ENCODE measurements at places on chromosomes 4 and X.

- DNase-seq: no peak
These were observed 777.8 kb upstream of the FRG1 start for GRCh38 chr4:189162888-189163287.

GRCh38 chrX:24380262-24381187, 20.1 kb downstream of the SUPT20HL1 start:
- no peak for DNase-seq

DNA sequence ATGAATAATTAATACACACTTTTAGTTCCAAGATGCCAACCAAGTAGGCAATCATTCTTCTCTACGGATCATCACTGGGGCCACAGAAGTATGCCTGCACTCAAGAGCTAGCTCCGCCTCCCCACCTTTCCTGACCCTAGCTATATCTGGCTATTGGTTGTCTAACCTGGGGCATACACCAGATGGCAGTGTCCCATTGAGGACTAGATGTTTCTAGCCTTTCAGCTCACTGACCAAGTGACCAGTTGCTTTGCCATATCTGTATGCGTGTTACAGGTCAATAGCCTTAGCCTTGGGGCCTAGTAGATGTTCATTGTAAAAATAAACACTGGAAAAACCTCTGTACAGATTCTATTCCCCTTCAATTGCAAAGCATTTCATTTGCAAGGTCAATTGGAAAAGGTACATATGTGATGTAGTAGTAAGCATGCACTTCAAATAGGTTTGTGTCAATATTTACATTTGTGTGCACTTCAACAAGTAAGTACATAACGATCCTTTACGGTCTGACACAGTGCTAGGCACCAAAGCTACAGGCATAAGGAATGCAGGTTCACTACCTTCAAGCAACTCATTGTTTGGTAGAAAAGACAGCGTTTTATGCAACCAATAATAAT, 521.7 kb downstream of the PPARGC1A start:
- no peak for DNase-seq

DNA sequence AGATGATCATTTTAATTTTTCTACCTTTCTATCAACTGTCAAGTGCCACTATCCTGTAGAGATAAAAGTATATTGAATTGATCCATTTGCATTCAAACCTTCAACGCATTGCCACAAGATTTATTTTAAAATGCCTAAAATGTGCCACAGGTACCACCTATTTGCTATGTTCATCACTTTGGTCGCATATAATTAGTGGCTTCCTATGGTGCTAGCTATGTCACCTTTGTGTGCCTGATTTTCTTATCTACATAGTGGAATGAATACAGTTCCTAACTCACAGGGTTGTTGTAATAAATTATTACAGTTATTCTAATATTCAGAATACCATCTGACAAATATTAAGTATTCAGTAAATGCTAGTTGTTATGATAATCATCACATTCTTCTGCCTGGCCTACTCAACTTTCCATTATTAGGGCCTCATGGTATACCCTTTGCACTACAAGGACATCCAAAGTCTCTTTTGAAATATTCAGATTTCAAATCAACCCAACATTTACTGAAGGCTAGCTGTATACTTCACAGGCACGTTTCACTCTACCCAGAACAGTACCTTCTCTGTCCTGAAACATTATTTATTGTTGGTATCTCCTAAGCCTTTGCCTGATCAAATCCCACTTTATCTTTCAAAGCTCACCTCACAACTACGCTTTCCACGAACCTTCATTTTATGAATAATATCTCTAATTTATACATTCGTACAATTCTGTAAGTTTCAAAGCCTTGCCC, 62.4 kb downstream of the ANXA10 start:
- DNase-seq: no peak

DNA sequence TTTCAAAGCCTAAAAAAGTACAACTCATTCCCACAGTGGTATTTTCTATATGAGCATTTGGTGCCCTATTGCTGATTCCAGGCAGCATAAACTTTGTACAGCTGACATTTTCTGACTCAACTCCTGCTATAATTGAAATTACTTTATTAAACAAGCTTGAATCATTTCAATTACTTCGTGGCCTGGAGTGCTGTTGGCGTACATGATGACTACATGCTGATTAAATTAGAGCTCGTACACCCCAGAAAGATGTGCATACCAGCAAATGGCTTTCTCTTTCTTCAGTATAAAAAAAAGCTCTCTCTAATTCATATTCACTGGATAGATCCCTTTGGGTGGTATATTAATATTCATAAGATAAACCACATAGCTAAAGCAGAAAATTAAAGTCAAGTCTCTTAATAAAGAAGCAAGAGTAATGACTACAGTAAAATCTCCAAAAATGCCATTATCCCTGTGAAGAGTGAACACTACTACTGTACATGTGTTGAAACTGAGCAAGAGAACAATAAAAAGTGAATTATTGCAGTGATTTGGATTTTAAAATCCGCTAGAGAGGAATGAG, 245.0 kb upstream of the IGFBP7 start:
- DNase-seq: no peak

- DNase-seq: no peak
These were observed 11.3 kb upstream of the DHX15 start for GRCh38 chr4:24595659-24596058.

GRCh38 chr4:111991163-111991562, 154.1 kb upstream of the FAM241A start:
- no peak for DNase-seq

DNA sequence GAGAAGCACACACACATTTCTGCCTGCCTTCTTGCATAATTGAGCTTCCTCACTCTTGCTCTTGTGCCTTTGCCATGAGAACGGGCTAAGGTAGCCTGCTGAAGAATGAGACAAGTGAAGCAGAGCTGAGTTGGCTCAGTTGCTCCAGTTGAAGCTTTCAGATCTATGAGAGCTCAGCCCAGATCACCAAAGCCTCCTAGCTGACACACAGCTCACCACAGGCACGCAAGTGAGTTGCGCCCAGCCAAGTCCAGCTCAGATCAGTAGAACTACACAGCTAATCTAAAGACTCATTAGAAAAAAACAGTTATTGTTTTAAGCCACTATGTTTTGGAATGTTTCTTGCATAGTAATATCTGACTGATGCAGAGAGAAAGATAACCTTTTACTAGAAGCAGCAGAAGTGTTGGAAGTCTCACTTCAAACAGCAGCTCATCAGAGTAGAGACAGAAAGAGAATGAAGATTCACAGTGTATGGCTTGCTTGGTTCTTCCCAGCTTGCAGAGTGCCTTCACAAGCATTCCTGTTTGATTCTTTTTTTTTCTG, 362.4 kb downstream of the MID1IP1 start:
- DNase-seq: no peak

DNA sequence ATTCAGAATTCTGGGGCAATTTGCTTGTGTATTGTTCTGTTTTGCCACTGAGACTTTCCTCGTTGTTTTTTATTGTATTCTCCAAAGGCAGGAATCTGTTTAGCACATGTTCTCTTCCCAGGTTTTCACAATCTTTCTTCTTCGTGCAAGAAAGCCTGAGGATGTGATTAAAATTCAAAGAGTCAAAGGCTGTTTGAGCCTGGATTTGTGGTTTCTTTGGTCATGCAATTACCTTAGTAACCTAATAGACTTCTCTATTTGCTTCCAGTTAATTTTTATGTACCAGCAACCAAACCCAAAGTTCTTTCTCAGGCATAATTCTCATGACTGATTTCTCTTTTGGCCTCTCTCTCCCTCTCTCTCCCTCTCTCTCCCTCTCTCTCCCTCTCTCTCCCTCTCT, 1420.1 kb upstream of the TENM3 start:
- no peak for DNase-seq

DNA sequence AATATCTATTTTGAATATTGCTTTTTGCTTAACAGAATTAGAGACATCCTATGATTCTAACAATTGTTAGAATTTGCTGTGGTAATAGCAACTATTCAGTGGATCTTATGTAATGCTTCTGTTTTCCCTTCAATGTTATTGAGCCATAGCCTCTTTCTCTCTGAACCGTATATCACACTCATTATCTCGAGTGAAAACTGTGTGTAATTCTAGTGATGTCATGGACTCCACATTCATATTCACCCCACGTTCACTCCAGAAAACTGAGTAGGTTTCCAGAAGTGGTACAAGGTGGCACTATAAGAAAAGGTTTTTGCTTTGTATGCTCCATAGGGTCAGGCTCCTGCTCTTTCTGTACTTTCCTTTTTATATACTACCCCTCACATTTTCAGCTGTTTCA, 534.3 kb upstream of the PABPC4L start:
- DNase-seq: no peak

- DNase-seq: no peak
These were observed 103.6 kb upstream of the BCOR start for GRCh38 chrX:40201329-40201885.

GRCh38 chrX:133856819-133857218, 128.6 kb downstream of the GPC3 start:
- DNase-seq: no peak

- no peak for DNase-seq
These were observed 61.6 kb downstream of the QDPR start for GRCh38 chr4:17450269-17450804.

DNA sequence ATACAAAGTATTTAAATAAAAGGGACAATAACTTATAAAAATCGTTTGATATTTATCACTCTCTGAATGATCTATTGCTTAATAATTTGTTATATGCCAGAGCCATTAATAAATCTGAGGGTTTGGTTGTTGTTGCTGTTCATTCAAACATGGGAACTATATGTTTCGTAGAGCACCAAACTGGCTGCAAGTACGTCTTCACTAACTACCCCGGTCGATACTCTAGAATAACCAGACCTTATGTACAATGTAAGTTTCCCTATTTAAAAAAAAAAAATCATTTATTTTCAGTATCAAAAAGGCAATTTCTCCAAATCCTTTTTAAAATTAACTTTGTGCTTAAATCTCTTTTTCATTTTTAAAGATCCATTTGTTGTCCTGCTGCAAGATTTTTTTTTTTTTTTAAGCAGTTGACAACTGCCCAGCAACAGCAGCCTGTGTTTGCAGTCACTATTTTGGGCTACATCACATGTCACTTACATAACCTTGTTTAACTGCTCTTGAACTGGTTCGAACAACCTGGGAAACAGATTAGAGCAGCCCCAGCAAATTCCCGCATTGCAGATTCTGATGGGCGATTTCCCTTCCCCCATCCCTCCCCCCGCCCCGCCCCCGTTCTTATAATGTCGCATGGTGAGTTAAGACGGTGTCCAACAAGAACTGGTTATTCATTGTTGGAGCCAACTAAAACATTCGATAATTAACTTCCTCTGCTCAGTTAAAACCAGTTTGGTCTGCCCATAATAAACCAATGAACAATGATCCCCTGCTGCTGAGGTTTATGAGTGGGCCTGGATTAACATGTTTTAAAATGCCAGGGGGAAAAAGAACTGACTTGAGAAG, 238.9 kb downstream of the NR3C2 start:
- DNase-seq: no peak

- no peak for DNase-seq
These were observed 478 bp upstream of the PLXNA3 start for GRCh38 chrX:154457491-154458115.

DNA sequence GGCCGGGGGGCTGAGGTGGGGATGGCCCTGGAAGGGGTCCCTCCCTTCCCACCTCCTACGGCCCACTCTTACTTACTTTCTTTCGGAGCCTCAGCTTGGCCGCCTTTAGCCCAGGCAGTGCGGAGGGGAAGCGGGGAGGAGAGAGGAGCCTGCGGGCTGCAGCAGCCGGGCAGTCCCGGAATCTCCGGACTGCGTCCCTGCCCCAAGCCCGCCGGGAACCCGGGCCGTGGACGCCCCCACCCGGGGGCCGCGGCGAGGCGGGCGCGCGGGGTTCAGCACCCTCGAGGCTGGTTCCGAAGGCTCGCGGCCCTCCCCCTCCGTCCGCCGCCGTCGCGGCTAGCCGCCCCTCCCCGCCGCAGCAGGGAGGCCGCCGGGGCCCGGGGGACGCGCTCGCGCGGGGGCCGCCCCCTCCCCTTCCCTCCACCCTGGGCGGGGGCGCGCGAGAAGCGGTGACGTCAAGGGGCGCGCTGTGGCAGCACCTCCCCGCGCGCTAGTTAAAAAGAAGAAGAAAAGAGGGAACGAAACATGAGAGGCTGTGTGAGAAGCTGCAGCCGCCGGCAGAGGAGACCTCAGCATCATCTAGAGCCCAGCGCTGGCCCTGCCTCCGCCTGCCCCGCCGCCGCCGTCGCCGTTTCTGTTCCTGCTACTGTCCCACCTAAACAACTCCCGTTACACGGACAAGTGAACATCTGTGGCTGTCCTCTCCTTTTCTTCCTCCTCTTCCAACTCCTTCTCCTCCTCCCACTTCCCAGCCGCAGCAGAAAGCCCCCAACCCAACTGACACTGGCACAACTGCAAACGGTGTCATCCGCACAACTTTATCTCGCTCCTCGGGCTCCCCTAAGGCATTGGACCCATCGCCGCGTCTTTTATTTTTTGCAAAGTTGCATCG, at the start of gene HHIP:
Gene HHIP (plus strand): TSS at position 526 of the 892 bp plus-strand sequence. CDS start 520 bp downstream, outside the sequence.
- DNase-seq: peak; percentile 32

GRCh38 chr4:25972366-25972765, 58.3 kb downstream of the SMIM20 start:
- no peak for DNase-seq

GRCh38 chr4:41258783-41259182, 2.1 kb downstream of the UCHL1 start:
- DNase-seq: no peak

GRCh38 chrX:137044893-137045292, 11.1 kb upstream of the GPR101 start:
- no peak for DNase-seq

DNA sequence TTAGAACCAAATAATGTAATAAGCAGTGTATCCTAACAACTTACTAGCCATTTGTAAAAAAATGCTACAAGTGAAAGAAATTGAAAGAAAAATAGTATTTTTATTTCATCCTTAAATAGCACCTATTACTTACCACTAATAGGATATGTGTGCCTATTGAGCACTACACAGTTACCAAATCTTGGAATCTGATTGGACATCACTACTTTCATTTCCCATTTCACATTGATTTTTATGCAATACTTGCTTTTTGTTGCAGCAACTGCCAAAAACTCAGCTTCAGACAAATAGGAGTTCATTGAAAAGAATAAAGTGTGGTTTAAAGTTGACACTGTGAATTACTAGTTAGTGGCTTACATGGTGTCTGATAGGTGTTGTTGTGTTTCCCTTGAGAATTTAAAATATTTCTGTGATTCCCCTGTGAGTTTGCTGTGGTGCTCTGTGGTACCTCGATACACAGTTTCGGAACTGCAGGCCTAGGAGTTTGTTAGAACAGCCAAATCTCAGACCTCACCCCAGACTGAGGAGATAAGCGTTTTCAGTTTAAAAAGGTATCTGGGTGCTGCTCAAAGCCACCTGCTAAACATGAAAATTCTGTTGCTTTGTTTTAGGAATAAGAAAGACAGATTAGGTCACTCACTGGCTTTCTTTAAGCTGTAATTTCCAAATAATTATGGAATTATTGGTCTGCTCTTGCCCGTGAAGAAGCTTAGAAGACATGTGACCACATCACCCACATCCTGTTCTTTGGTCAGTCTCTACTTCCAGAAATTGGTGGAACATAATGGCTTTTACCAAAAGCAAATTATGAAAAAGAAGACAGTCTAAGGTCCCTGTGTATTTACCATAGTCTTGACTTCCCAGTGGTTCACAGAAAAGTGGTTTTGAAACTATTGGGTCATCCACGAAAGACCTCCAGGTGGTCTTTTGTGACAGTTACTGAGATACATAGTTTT, 97.8 kb downstream of the SYTL5 start:
- no peak for DNase-seq
